ENCODE measurements at places on chromosomes 2 and 18.

GRCh38 chr2:96092573-96092877 is 23.8 kb downstream of the ADRA2B start:
- no peak for DNase-seq

DNA sequence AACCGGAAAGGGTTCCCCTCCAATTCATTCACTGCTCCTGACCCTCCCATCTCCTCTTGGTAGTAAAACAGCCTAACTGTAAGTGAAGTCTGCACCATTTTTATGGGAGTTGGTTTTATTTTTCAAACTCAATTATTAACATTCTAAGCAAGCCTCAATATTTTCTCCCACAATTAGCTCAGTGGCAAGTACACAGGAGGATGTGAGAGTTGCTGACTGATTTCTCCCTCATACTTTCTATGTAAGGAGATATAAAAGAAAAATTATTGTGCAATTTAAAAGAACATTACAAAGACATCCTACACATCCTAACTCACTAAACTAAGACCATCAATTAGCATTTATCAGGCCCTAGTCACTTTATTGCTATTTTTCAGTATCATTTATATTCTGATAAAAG is 73.9 kb downstream of the PIAS2 start:
- no peak for DNase-seq

GRCh38 chr2:8134985-8135682 is 546.7 kb upstream of the ID2 start:
- DNase-seq: no peak

GRCh38 chr2:153091344-153091743 is 372.9 kb downstream of the ARL6IP6 start:
- no peak for DNase-seq

GRCh38 chr2:2568411-2568810 is 237.3 kb upstream of the MYT1L start:
- no peak for DNase-seq

GRCh38 chr2:190582736-190583506 is 48.4 kb upstream of the NEMP2 start:
- DNase-seq: peak; percentile 79

GRCh38 chr2:44981714-44982108 is 27.5 kb downstream of the SIX2 start:
- peak; percentile 53 for DNase-seq

- no peak for DNase-seq
Measured at GRCh38 chr2:235803028-235803427, 309.2 kb downstream of the AGAP1 start.
